ENCODE measurements at places on chromosomes 4 and X.

- DNase-seq, result no peak
These were observed 84.0 kb upstream of the TBC1D9 start for GRCh38 chr4:140839888-140840790.

DNA sequence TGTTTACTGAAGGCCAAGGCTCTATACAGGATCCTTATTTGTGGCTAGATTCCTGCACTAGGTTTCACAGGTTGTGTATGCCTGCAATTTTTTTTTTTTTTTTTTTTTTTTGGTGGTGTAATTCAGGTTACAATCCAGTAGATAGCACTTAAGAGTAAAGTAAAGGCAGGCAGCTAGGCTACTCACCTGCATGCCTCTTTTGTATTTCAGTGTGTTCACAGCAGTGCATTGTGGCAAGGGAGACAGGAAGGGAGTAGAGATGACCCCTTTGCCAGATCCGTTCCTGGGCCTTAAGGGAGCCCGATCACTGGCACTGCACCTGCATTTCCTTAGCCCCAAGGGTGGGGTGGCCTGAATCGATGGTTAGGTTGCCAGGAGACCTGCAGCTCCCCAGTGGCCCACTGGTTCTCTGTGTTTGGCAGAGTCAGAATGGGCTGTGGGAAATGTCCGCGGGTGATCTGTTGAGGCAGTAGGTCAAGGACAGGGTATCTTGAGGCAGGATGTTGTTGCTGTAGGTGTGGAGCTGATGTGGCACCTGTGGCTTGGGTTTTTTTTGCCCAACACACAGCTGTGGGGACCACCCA is 374.9 kb upstream of the AADAT start:
- peak; percentile 21 for DNase-seq

- DNase-seq, result peak; percentile 19
These were observed 1065.7 kb upstream of the FTHL17 start for GRCh38 chrX:32137525-32137924.

DNA sequence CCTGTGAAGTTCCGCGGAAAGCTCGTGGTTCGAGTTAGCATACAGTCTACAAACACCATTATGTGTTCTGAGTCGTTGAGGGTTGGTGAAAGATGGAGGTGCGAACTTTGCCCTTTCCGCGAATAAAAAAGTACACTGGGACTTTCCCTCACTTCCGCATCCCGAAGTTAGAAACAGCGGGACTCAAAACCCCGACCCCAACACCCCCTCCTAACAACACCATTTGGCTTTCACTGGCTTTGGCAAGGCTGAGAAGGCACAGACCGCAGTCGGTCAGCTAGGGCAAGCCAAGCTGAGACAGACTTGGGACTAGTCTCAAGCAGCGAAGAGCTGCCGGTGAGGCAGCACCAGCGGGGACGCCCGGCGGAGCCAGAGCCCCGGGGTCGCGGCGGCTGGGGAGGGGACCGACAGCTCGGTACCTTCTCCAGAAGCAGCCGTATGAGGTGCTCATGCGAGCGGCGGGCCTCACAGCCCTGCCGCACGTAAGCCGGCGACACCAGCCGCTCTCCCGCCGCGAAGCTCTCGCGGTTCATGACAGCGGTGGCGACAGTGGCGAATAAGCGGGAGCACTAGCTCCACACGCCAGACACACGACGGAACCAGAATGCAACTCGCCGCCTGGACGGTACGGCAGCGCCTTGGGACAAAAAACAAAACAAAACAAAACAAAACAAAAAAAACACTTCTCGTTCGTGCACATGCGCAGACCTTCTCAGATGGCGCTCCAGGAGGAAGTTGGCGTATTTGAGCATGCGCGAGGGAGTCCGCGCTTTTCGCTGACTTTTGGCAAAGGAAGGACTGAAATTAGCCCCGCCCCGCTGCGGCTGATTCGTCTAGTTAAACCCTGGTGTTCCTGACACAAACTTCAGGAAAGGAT is at the start of gene SEPSECS:
SEPSECS (minus strand) TSS at position 613 of the 877 bp plus-strand sequence; CDS start at position 533, 80 bp downstream.
- DNase-seq, result peak; percentile 79

- DNase-seq, result no peak
These were observed 206.7 kb downstream of the FRMPD4 start for GRCh38 chrX:12344954-12345353.

DNA sequence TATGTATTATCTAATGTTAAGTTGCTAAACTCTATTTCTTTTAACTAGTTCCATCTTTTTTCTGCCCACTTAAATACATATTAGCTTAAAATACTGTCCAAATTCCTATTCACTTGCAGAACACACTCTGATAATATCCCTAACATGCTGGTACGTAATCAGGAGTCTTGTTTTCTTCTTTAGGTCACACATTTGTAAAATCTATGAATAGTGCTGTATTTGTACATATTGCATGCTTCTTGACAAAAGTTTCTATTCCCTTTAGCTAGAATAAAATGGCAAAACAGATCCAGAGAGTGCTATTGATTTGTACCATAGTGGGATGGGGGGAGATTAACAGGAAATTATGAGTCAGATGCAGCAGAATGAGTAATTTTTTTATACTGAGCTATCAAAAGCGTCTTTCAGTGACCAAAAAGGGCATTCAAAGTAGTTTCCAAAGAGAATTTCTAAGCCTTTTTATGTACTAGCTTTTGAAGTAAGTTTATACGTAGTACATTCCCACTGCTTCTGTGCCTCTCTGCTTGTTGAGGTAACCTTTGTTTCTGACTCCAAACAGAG is 126.5 kb downstream of the PTPN13 start:
- DNase-seq, result no peak

DNA sequence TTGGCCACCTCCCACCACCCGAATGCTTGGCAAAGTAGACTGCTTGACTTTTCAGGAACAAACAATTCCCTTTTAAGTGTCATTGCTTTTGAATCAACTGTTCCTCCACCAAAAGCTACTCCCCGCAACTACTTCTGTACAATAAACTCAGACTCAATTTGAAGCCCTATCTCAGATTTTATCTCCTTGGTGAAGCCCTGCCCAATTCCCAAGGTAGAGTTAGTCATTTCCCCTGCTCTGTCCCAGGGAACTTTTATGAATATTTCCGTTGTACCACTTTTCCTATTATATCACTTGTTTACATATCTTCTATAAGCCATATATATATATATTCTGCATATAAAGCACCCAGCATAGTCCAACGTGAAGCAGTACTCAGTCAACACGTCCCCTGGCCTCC is 102.8 kb downstream of the C4orf51 start:
- no peak for DNase-seq

- no peak for DNase-seq
These were observed 58.3 kb downstream of the KCNIP4 start for GRCh38 chr4:21890231-21890630.

DNA sequence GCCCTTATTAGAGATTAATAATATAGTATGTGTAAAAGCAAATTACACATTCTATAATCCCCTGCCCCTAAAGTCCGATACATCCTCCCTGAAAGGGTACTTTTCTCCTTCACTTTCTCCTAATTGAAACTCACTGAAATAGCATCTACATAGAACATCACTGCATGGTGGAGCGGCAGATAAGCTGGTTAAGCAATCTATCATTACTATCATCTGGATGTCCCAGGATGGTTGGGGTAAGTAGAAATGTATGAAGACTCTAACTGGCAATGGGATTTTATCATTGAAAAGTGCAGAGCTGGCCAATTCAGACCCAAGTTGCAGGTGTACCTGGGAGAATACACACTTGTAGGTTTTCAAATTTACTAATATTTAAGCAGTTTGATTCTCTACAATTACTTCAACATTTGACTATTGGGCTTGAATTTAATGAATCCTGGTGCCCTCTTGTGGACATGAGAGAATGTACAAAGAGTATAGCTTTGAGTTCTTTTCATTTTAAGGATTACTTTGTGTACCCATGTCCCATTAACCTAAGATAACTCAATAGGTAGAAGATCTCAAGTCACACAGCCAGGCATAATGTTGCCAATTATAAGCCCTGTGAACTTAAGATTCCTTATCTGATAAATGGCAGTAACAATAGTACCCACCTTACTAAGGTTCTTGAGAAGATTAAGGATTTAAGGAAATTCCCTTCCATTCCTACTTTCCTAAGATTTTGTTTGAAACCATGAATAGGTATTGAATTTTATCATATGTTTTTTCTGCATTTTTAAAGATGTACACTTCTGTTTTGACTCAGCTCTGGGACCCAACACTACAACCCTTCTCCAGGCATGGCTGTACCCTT is 69.8 kb downstream of the SHROOM3 start:
- DNase-seq, result peak; percentile 51

DNA sequence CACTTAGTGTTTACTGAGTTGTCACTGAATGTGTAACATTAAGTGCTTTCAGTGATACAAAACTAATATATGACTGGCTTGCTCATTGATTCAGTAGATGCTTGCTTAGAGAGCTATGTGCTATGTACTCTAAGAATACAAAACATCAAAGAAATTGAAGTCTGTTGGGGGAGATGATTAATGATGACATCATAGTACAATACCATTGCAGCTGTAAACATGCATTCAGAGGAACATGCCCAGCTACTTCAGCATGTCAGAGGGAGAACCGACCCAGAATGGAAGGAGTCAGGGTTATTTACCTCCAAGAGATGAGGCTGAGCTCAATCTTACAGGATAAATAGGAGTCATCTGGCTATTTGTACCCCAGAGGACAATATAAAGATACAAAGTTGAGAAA is 290.8 kb downstream of the TENM3 start:
- DNase-seq, result no peak

DNA sequence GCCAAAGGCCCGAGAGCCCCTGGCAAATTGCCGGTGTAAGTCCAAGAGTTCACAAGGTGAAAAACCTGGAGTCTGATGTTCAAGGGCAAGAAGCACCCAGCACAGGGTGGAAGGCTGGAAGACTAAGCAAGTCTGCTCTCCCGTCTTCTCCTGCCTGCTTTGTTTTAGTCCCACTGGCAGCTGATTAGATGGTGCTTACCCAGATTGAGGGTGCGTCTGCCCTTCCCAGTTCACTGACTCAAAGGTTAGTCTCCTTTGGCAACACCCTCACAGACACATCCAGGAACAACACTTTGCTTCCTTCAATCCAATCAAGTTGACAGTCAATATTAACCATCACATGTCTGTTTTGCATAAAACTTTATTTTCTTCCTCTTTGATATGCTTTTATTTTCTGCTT is 157.4 kb downstream of the HS3ST1 start:
- DNase-seq, result no peak

- no peak for DNase-seq
These were observed 26.9 kb downstream of the C4orf46 start for GRCh38 chr4:158644760-158645159.

DNA sequence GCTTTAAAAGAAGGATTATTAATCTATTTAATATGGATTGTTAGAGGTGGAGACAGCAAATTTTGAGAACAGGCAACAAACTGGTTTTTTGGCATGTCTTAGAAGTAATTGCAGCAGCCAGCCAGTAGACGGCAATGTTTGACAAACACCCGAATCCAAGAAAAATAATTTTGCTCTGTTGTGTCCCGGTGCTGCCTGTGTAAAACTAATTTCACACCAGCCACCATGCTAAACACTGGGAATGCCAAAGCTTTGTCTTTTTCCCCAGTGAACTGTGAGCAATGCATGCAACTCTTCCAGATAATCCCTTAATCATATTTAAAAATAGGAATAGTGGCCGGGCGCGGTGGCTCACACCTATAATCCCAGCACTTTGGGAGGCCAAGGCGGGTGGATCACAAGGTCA is 25.9 kb downstream of the SMIM31 start:
- peak; percentile 58 for DNase-seq

DNA sequence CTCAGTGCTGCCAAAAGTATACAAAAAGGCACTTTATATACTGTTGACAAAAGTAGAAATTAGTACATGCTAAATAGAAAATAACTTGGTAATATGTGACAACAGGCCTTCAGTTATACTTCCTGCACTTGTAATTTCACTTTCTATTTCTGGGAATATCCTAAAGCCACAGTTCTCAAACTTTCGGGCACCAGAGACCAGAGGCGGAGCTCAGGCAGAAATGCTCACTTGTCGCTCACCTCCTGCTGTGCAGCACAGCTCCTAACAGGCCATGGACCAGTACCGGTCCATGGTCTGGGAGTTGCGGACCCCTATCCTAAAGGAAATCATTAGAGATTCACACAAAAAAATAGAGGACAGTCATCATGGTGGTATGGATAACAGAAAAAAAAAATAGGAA is 25.7 kb downstream of the ACSL4 start:
- DNase-seq, result no peak

GRCh38 chr4:84401701-84402306 is 97.3 kb downstream of the NKX6-1 start:
- DNase-seq, result no peak

DNA sequence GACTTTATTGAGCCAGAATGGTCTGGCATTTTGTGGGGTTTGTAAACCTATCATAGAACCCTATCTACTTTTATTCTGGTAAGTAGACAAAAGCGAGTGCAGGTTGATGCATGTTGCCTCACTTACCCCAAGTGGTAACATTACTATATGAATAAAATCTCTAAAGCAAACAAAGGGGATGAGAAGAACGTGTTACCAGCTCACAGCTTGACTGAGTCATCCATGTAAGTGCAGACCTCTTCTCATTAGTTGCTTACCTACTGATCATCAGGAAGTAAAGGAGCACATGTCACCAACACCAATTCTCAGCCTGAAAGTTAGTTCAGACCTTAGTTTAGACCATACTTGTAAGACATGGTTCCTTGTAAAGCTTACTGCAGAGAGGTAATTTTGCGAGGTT is 1328.3 kb downstream of the C4orf33 start:
- no peak for DNase-seq

- no peak for DNase-seq
These were observed 1546.6 kb upstream of the TENM3 start for GRCh38 chr4:180696460-180697092.

GRCh38 chr4:185304944-185305690 is 90.6 kb downstream of the LRP2BP start:
- DNase-seq, result peak; percentile 15

DNA sequence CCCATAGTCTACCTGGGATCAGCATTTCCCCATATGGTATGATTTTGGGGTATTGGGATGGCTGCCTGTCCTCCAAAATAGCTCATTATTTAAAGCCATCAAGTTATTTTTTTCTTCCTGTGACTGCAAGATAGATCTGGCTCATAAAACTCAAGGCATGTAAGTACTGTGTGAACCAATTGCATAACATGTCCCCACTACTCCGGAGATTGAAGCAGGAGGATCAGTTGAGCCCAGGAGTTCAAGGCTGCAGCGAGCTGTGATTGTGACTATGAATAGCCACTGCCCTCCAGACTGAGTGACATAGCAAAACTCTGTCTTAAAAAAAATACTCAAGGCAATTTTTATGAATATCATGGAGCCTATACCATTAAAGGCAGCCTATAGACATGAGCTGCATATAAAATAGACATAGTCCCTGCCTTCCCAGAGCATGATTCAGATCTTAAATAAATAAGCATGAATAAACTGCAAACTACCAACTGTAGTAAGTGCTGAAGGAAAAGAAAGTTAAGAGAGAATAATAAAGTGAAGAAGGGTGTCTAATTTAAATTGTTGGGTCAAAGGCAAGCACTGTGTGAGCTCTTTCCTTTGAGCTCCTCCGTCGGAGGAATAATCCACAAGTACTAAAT is 16.9 kb upstream of the MMAA start:
- DNase-seq, result no peak
